Kidney epithelial cell (primary cell): ENCODE measurements at places on chromosomes 16 and 17. TPM values are rescaled to one million over a fixed set of nuclear protein-coding genes. Genes with fewer than 3 reads are reported as not detected.

TEDC2 gene
- total RNA-seq, result 12.0 and 14.2 TPM in 2 replicates

- no peak for DNase-seq
Observed at GRCh38 chr17:80424261-80424660, 9.3 kb downstream of the ENDOV start.

ARSG gene
- 2.9 and 4.5 TPM in 2 replicates for total RNA-seq

DNA sequence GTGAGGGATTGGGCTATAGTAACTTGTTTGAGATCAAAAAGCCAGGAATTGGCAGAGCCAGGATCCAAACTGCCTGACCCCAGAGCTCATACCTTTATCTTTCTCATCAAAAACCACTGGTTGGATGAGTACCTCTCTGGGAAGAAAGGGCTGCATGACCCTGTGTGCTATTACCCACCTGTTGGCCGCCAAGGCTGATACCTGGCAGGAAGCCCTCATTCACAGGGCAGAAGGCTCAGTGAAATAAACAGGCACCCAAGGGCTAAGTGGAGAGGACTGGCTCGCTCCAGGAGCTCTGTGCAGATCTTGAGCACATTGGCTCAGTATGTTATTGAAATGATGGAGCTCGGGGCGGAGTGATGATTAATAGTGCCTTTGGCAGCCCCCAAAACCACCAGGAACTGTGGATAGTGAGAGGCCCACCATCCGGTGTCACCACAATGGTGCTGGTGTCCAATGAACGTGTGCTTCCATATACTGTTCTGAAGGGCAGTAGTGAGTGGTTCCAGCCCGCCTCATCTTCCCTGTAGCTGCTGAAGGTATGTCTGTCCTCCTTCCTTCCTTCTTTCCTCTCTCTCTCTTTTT lies 197.6 kb downstream of the MSI2 start:
- no peak for DNase-seq

NAGS gene
- 15.7 and 19.4 TPM in 2 replicates for total RNA-seq
